ENCODE measurements at places on chromosomes 4 and X. TPM values are rescaled to one million over a fixed set of nuclear protein-coding genes. Genes with fewer than 3 reads are reported as not detected.

- no peak overlapping the region for H3K27ac ChIP-seq
- DNase-seq, result no peak
- no peak overlapping the region for H3K4me3 ChIP-seq
- H3K4me1 ChIP-seq, result no peaks in the 10 kb centered on the region
Observed at GRCh38 chr4:4914059-4914820, 54.8 kb downstream of the MSX1 start.

- H3K4me1 ChIP-seq, result no peaks in the 10 kb centered on the region
- no peak overlapping the region for H3K4me3 ChIP-seq
- H3K27me3 ChIP-seq, result peaks cover 14% of the 10 kb centered on the region
- no peak for DNase-seq
- no peak overlapping the region for H3K27ac ChIP-seq
Observed at GRCh38 chr4:78552389-78553042, 946 bp downstream of the ANXA3 start.

GRCh38 chr4:13703096-13703495 is 75.6 kb upstream of the BOD1L1 start:
- DNase-seq, result no peak
- H3K36me3 ChIP-seq, result no peaks in the 10 kb centered on the region
- H3K4me3 ChIP-seq, result no peak overlapping the region
- no peaks in the 10 kb centered on the region for H3K4me1 ChIP-seq
- H3K27ac ChIP-seq, result no peak overlapping the region
- H3K27me3 ChIP-seq, result no peaks in the 10 kb centered on the region

DNA sequence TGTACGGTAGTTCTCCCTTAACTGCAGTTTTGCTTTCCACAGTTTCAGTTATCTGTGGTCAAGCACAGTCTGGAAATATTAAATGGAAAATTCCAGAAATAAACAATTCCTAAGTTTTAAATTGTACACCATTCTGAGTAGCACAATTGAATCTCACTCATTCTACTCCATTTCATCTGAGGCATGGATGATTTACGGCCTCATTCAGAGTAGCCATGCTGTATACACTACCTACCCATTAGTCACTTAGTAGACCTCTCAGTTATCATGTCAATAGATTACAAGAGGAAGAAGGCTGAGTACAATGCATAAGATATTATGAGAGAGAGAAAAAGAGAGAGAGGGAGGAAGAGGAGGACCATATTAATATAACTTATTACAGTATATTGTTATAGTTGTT is 77.5 kb downstream of the ENOX2 start:
- H3K27me3 ChIP-seq, result no peaks in the 10 kb centered on the region
- H3K4me3 ChIP-seq, result no peak overlapping the region
- no peaks in the 10 kb centered on the region for H3K4me1 ChIP-seq
- DNase-seq, result no peak
- no peaks in the 10 kb centered on the region for H3K36me3 ChIP-seq

DNA sequence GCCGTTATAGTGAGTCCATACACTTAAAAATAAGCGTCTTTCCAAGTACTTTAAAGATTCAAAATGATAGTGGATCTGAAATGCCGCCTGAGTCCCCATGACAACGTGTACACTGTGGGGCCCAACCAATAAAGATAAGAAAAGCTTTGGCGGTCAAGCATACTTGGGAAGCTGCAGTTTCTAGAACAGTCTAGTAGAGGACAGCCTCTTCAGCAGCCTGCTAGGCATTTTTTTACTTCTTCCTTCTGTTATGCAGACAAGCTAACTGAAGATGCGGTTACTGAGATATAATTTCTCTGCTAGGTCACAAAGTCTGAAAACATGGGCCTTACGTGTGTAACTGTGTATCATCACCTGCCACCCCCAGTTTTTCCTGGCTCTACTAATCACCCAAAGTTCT is 402 bp upstream of the UPRT start:
- H3K36me3 ChIP-seq, result no peaks in the 10 kb centered on the region
- peaks cover 43% of the 10 kb centered on the region for H3K4me1 ChIP-seq
- H3K27ac ChIP-seq, result peak overlapping the region; percentile 83
- no peak for DNase-seq
- no peaks in the 10 kb centered on the region for H3K27me3 ChIP-seq

DNA sequence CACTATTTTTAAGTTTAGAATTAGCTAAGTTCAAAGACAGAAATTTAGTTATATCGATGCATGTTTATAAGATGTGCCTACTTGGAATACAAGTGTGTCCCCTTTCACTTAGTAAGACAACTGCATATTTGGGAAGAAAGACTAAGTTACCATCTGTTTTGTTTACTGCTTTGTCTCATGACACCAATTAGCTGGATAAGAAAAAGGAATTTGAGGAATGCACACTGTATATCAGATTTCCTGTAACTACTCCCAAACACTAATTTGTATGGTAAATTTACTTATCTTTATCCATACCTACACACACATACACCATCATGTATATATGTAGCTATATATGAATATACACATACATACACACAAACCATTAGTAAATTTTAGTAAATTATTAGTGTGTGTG is 1442.8 kb upstream of the IGFBP7 start:
- no peak overlapping the region for H3K27ac ChIP-seq
- H3K4me3 ChIP-seq, result no peak overlapping the region
- H3K4me1 ChIP-seq, result no peaks in the 10 kb centered on the region
- H3K36me3 ChIP-seq, result no peaks in the 10 kb centered on the region

TBCK gene
- 23.7 TPM for polyA plus RNA-seq

IL2RG gene
- polyA plus RNA-seq, result 1,405 TPM
